Hindlimb muscle (tissue), 1 donor: ENCODE measurements at places on chromosomes 4 and X. TPM values are rescaled to one million over a fixed set of nuclear protein-coding genes. Genes with fewer than 3 reads are reported as not detected.

SLIT2 gene
- polyA plus RNA-seq: 9.6 TPM

GRCh38 chrX:24928114-24928513 is 87.7 kb downstream of the ARX start:
- no peak for DNase-seq

DNA sequence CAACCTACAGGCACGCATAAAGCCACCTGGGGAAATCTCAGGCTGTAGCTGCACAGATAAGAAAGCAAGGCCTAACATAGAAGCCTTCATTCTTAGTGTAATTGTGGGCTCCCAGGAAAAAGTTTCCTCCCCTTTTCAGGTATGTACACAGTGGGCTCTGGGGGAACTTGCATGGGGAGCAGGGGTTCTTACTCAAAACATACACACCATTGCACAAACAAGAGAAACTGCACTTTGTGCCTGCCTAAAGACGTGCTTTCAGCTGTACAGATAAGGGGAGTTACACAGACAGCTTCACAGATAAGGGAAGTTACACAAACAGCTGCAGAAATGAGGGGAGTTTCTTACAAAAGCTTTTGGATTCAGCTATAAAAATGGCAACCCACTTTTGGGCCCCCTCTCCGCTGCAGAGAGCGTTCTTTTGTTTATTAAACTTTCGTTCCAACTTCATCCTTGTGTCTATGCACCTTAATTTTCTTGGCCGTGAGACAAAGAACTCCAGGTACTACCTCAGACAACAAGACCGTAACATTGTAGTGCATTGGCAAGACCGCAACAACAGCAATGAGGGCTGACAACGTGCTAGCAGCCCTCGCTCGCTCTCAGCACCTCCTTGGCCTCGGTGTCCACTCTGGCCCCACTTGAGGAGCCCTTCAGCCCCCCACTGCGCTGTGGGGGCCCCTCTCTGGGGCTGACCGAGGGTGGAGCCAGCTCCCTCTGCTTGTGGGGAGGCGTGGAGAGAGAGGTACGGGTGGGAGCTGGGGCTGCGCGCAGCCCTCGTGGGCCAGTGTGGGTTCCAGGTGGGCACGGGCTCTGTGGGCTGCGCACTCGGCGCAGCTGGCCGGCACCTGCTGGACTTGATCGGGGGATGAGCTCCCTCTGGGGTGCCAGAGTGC is 317.5 kb downstream of the RAPGEF2 start:
- no peak for DNase-seq

DNA sequence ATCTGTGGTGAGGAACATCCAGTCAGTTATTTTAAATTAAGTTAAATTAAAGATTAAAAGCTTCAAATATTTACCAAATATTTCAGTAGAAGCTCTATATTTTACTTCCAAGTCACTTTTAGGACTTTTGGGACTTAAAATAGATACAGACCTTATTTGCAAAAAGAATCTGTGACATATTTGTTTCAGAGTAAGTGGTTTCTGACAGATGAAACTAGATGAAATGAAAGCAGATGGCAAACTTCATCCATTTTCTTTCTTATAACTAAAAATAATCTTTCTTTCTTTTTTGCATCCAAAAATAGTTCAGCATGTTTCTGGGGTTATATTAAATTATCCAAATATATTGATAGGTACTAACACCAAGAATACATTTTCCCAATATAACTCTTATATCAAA is 6.6 kb upstream of the UTP3 start:
- no peak for DNase-seq

TSC22D3 gene
- polyA plus RNA-seq: 43.1 TPM

GABRG1 gene
- polyA plus RNA-seq: not detected

CORIN gene
- 0.83 TPM for polyA plus RNA-seq

RASGEF1B gene
- polyA plus RNA-seq: 5.1 TPM

DNA sequence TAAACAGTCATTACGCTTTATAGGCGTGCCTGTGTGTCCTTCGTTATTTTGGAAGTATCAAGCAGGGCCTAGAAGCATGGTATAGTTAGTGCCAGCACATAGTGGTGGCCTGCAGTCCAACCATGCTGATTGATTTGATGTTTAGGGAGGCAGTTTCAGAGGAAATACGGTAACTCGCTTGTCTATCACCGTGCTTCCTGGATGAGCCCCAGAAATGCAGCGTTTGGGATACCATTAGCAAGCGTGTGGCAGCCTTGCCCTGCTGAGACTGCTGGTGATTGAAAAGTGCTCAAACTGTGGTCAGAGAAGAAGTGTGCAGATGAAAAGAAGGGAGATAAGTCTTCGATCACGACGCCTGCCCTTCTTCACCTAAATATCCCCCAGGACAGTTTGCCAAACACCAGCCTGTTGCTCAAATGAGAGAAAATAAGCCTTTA is 158.4 kb downstream of the CHIC2 start:
- peak; percentile 69 for DNase-seq

XAGE1B gene
- not detected for polyA plus RNA-seq

GRCh38 chr4:137468836-137469235 is 63.5 kb downstream of the PCDH18 start:
- no peak for DNase-seq

GRCh38 chrX:12278151-12278550 is 139.9 kb downstream of the FRMPD4 start:
- DNase-seq: no peak

- DNase-seq: no peak
Measured at GRCh38 chr4:168908093-168908492, 102.0 kb downstream of the CBR4 start.

GLUD2 gene
- polyA plus RNA-seq: 3.2 TPM

DNA sequence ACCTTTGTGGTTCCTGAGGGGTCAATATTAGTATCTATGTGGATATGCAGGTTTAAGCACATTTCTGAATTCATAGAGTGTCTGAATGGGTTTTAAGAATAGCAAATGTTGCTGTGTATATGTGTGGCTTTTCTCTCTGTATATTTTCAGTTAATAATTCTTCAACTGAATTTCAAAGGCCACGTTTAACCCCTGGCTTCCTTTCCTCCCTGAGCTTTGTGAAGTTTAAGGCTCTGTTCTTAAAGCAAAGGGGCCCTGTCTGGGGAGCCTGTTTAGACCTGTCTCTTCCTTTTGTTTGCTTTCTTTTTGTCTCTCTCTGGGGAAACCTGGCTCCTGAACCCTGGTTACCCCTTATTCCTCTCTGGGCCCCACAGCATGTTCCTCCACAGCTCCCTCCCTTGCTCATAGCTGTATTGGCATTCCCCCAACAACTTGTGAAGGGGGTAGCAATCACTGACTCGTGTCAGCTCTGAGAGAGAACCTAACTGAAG is 139.1 kb downstream of the COL4A6 start:
- DNase-seq: no peak

GRCh38 chr4:15765910-15766697 is 12.0 kb upstream of the CD38 start:
- no peak for DNase-seq

CXorf49 gene
- not detected for polyA plus RNA-seq

- no peak for DNase-seq
Measured at GRCh38 chr4:54813674-54814073, 155.9 kb downstream of the KIT start.

DNA sequence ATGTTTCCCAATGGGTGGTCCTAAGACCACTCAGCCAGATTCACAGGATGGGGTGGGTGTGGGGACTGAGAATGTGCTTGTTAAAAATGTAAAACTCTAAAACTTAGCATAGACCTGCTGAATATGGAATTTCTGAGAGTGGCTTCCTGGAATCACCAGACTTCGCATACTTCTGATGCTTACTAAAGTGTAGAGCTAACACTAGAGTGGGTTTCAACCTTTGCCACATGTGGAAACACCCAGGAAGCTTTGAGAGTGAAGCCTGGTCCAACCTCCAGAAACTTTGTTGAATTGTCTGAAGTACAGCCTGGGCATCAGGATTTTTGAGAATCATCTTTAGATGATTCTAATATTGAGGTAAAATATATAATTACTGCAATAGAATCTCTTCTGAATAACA is 167.8 kb upstream of the EDNRA start:
- DNase-seq: no peak

SYTL5 gene
- polyA plus RNA-seq: 0.05 TPM

DNA sequence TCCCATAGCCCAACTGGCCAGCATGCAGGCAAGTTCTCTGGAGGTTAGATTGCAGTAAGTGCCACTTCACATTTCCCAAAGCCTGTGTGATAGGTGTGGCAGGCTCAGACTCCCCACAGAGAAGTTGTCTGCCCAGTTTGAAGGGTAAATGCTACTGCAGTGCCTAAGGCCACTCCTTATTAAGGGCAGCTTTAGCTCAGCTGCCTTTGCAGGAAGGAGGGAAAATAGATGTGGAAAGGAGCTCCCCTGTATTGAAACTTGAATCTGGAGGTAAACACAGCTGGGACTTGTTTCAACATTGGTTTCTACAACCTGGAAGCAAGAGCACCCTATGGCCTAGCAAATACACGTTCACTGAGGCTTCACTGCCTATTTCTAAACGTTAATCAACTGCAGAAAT is 22.4 kb downstream of the NEXMIF start:
- DNase-seq: no peak

GRCh38 chr4:24559032-24559821 is 25.1 kb downstream of the DHX15 start:
- no peak for DNase-seq

- DNase-seq: peak; percentile 58
Measured at GRCh38 chrX:111352424-111352823, 59.6 kb downstream of the DCX start.

DNA sequence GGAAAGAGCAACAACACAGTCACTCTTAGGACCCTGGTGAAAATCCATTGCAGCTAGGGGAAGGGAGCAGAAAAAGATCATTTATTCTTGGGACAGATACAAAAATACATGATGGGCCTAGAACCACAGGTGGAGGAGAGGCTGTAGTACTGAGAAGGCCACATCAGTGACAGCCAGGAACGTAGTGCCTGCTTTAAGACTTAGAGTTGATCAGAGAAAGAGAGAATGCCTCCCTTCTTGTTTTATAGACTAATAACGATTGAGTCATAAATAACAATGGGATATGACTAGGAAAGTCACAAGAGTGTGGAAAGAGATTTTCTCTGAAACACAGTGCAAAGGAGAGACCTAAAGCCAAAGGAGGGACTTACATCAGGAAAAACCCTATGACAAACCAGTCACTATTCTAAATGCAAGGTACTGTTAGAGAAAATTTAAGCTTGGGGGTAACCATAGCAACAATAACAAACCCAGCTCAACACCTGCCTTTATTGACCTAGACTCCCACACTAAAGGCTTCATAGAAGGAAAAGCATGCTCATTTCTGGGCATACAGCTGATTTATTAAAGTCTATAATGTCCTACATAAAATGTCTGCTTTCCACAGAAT is 1015.0 kb upstream of the GRID2 start:
- DNase-seq: no peak

DNA sequence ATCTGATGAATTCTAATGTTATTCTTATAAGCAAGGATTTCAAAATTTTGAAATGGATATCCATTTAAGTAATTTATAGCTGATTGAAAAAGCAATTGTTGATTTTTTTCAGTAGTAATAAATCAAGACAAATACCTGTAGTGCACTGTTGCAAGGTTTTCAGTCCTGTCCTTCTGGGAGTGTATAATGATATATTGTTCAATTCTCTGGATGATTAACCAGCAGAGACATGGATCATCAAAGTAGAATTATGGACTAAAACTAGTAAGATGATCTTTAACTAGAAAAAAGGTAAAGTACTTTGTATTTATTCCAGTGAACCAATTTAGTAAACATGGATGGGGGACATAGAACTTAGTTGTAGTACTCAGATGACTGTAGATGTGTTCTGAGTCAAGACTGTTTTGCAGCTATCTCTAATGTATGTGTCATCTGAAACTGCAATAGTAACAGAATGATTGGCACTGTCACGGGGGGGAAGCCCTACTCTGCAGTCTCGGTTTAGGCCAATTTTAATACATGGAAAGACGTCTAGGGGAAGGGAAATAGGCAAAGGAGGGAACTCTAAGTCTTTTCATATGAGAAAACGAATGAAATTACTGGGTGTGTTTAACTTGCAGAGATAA is 121.9 kb downstream of the GLRA3 start:
- no peak for DNase-seq

GRCh38 chr4:1011022-1011665 is at the start of gene FGFRL1:
Gene FGFRL1, plus strand, starts transcription at chr4:1011626. Its CDS starts 860 bp downstream, at chr4:1012486.
- peak; percentile 93 for DNase-seq

DNA sequence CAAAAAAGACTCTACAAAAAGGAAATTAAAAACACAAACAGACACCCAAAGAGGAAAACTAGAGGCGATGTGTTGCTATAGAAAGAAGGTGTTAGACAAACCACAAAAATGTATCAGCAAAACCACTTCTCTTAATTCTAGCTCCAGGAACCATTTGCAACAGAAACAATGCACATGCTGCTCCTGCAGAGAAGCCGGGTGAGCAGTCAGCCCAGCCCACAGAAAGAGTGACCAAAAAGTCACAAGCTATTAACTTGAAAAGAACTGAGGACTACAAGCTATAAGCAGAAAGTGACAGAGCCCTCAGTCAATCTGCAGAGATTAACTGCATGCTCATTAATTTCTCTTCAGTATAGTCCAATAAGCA is 96.2 kb upstream of the KLHL13 start:
- DNase-seq: no peak

DNA sequence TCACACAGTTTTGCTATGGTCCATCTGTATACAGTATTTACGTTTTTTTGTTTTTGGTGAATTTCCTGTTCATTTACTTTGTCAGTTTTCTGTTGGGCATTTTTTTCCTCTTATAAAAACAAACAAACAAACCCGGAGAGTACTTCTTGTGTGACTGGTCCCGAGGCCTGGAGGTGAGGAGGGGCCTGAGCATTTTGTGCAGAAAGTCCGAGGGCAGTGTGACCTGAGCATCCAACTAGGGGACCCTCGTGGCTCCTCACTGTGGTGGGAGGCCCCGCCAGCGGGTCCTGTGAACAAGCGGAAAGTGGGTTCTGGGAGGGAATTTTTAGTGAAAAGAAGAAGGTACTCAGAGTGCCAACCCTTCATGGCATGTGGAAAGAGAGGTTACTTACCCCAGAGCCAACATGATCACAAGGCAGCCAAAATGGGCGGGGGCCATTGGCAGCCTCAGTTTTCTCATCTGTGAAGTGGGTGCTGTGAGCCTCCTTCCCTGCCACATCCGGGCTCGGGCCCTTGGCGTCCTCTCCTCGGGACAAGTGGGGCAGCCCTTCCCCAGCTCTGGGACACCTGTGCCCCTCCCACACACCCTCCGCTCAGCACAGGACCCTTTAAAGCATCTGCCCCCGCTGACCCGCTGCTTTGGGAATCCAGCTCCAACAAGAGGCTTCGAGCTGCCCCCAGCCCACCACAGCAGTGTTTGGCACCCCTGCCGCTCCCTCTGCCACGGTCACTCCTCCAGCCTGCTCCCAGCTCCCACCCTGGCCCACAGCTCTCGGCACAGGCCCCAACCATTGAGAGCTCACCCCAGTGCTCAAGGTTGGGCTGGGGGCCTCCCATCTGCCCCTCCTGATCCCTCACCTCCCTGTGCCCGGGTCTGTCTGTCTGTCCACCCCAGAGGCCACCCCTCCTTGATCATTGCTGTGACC is 22.8 kb upstream of the GPR78 start:
- no peak for DNase-seq

TREX2 gene
- 0.43 TPM for polyA plus RNA-seq

GRCh38 chr4:4867375-4868039 is 8.0 kb downstream of the MSX1 start:
- no peak for DNase-seq

NKX3-2 gene
- polyA plus RNA-seq: 0.06 TPM

DMRTC1B gene
- 0.75 TPM for polyA plus RNA-seq

GRCh38 chr4:8141935-8142334 is 16.7 kb downstream of the ABLIM2 start:
- no peak for DNase-seq
